ENCODE measurements at places on chromosomes 2 and 18.

DNA sequence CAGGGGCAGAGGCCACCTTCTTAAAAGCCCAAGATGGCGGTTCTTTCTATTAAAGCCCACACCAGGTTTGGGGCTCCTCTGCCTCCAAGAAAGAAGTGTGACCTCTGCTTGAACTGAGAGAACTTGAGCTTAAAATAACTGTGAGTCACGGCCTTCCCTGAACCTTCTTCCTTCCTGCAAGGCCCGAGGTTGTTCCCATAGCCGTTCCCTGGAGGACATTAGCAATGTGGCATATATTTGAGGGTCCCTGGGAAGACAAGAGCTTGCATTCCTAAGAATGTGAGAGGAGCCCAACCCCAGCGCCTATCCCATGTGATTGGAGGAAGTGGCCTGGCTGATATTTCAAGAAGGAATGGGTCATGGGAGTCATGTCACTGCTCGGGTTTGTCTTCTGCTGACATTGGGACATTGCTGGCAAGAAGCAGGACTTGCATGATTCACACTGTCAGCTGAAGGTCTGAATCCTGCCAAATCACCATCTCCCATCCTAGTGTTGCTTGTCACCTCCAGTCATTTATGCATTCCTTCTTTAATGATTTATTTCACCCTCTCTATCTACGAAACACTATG lies 168.1 kb downstream of the TRIB2 start:
- no peak for DNase-seq

DNA sequence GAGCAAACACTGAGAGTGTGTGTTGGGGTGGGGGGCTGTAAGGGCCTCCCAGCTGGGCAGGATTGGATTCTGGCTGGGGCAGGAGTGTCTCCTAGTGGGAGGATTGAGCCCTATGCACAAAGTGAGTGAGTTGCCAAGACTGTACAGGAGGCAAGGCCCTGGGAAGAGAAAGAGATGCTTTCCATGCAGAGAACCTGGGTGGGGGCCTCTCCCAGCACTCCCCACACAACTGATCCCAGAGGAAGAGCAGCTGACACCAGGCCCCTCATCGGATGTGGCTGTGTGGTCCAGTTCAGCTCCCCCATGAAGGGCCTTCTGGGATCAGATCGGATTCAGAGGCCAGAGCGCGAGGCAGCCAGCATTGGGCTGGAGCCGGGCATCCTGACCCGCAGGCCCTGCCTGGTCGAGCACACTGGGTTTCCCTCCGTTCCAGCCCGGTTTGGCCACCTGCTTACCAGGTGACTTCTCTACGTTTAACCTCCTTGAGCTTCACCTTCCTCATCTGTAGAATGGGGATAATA lies 49.4 kb upstream of the FAHD2A start:
- no peak for DNase-seq

GRCh38 chr2:98715812-98716451 lies 15.0 kb downstream of the MGAT4A start:
- no peak for DNase-seq

DNA sequence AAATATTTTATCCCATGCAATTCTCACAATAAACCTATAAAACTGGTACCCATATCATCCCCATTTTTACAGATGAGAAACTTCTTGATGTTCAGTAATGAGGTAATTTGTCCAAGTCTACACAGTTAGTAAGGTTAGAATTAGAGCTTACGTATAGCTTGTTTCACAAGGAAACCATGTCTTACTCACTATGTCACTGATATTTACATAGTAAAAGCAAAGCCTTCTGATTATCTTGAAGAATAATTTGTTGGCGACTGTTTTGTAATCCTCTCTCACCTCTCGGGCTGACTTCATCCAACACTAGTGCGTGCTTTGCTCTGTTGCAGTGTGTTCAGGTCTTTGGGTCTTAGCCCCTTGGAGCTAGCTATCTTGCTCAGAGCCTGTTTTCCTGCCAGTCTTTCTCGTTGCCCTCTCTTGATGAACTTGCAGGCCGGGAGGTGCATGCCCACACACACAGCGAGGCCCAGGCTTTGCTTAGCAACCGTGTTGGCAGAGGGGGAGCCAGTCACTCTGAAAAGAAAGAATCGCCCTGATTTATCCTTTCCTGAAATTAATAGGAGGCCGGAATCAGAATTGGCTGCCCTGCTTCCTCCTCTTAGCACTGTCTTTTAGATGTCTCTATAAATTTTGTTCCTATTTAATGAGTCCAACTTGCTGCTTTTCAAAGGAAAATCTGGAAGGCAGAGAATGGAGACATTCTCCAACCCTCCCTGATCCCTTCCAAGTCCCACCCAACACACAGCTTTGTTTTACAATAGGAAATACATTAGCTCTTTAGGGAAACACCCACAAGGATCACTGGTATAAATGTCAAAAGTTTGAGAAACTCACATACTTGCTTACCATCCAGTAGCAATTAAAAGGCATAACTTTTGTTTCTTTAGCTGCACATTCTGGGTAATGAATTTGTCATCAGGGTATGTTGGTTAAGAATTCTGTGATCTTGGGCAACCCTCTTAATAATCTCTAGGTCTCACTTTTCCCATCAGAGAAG lies 97.6 kb upstream of the SEC11C start:
- no peak for DNase-seq

DNA sequence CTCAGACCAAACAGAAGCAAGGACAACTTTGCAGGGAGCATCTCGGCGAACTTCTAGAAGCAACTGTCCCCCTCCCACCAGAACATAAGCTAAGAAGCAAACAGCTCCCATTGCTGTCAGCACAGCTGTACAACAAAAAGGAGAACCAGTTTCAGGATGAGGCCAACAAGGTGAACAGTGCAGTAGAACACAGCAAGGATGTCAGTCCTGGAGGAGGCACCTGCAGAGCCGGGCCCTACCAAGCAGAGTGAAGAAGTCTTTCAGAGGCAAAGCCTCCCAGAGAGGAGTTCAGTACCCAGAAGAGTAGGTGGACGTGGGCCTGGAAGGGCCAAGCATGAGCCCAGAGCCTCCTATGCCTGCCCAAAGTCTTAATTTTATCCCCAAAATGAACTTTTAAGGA lies 1.0 kb downstream of the PASK start:
- DNase-seq: peak; percentile 8
